HEK293T (cell line): ENCODE measurements at places on chromosomes 3 and 15.

GRCh38 chr3:139354661-139355060 is 10.8 kb downstream of the MRPS22 start:
- DNase-seq: no peak

DNA sequence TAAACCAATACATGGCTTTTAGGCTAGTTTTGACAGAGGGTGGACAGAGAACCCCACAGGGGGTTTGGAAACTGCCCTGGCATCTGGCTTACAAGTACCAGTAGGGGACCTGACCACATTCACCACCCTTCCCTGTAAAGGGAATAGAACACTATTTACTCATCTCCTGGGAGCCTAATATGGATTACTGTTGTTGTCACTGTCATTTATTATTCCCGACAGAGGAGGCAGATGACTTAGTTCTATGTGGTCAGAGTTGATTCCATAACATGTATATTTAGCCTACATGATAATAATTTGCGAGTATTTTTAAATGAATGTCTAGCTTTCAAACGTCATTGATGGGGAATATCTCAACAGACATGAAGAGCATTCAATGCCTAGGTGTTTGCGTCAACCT is 15.9 kb downstream of the ZBTB38 start:
- DNase-seq: no peak

- peak; percentile 21 for DNase-seq
Observed at GRCh38 chr15:31325595-31326155, 960 bp upstream of the KLF13 start.

GRCh38 chr3:106371221-106371970 is 502.6 kb upstream of the CBLB start:
- no peak for DNase-seq

DNA sequence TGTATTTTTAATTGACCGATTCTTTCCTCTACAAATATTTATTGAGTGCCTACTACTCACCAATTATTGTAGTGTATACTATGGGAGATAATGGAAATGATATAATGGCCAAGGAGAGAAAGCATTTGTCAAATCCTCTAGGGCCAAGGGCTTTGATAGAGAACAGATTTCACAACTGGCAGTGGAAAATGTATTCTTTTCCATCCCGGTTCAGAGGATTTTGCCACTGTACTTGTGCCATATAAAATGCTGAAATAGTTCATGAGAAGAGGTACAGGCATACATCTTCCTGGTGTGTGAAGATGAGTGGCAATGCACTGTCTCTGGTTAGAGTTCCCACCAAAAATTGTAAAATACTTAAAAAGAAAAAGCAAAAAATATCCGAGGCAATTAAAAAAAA is 451.6 kb upstream of the TPRG1 start:
- DNase-seq: no peak

DNA sequence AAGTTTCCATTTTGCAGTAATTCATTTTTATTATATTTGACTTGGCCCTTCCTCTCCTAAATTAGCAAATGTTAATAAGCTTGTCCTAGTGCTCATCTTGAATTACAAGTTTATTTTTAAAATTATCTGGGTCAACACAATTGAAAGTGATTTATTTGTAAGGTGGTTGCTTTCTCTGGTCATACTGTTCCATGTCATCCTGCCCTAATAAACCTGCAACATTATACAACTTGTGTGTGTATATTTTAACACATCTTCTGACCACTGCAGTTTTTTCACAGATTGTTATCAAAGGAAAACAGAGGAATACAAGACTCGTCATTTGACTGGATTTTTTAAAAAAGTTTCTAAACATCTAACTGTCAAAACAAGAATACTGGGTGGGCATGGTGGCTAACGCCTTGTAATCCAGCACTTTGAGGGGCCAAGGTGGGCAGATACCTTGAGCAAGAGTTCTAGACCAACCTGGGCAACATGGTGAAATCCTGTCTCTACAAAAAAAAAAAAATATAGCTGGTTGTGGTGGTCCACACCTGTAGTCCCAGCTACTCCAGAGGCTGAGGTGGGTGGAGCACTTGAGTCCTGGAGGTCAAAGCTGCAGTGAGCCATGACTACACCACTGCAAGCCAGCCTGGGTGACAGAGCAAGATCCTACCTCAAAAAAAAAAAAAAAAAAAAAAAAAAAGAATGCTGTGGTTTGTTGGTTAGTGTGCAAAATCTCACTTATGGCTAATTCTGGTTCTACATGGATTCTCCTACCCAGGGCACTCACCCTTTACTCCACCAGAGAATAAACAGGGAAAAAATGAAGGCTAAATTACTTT is 5.0 kb upstream of the LRRFIP2 start:
- DNase-seq: no peak

DNA sequence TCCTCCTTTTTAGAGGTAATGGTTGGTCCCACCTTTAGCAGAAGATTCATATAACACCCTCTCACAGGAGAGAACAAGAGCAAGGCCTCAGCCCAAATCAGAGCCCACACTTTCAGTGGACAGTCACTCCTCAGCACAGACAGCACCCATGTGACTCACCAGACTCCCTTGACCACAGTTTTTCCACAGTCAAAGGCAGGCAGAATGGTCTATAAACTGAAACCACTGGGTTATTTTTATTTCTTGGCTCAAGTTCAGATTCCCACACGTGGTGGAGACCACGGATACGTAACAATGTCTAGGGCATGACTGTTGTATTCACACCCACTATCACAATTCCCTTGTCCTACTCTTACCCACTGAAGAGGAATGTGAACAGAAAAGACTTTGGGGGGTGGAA is 237.8 kb upstream of the UBE2E1 start:
- DNase-seq: no peak

GRCh38 chr3:189724356-189724755 is 93.2 kb downstream of the TP63 start:
- no peak for DNase-seq

GRCh38 chr3:138186803-138187295 is 252 bp upstream of the ARMC8 start:
- peak; percentile 96 for DNase-seq

- DNase-seq: peak; percentile 7
Observed at GRCh38 chr3:8629151-8630021, 15.2 kb downstream of the SSUH2 start.

- DNase-seq: no peak
Observed at GRCh38 chr15:74855857-74856256, 12.9 kb upstream of the ULK3 start.

DNA sequence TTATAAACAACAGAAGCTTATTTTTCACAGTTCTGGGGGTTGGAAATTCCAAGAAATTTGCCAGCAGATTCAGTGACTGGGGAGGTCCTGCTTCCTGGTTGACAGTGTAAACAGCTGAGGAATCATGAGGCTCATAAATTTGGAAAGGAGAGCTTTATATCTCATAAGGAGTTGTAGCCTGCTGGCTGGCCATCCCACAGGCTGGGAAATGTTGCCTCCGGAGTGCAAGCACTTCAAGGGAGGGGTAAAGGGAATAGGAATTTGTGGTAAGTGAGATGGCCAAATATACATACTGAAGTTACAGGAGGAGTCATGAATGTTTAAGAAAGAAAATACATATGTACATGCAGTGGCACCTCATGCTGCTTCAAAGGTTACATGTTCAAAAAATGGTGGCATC is 217.2 kb upstream of the CBLB start:
- DNase-seq: no peak

DNA sequence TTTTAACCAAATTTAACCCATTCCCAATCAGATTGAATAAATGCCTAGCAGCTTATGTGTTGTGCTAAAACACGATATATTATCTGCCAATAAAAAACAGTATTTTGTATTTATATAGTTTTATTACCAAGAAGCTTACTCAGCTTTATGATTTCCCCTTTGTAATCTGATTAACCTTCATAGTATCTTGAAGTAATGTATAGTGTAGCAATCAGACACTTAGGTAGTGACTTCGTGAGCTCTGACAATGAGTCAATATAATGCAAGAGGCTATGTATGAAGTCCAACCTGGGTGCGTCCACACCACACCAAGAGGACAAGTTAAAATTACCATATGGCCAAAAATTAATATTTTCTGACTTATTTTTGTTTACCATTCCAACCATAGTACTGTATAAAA is 2.1 kb upstream of the CNBP start:
- DNase-seq: no peak

GRCh38 chr15:76529911-76530310 is 193.3 kb downstream of the ISL2 start:
- DNase-seq: no peak

GRCh38 chr15:100913961-100914360 is 5.2 kb upstream of the LRRK1 start:
- DNase-seq: no peak

DNA sequence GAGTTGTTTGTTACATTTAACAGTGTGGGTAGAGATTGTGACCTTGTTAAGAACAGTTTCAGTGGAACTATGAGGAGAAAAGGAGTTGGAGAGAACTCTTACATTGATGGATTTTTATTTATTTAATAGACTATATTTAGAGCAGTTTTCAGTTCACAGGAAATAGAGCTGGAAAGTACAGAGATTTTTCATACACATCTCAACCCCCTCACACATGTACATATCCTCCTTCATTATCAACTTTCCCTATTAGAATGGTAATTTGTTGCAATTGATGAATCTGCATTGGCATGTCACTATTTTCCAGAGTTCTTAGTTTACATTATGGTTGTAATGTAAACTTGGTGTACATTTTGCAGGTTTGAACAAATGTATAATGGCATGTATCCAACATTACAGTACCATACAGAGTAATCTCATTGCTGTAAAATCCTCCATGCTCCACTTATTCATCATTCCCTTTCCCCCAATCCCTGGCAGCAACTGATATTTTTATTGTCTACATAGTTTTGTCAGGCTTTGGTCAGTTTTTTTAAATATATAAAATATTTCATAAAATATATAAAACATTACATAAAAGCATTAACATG is 756.6 kb upstream of the DPPA4 start:
- no peak for DNase-seq

DNA sequence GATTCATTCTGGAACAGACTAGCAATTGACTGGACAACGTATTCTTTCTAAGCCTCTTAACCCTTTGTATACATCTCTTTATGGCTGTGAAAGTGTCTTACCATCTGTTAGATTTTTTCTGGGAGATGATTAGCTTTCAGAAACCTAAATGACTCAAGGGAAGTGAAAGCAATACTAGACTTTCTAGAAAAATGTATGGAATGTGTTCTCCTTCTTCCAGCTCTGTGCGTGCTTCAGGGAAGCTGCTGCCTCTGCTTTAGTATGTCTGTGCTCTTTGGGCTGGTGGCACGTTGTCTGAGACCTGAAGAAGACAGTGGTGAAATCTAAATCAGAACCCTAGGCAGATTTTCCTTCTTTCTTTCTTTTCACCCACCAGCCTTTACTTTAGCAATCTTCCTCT is 89.5 kb downstream of the ITPR1 start:
- DNase-seq: no peak

DNA sequence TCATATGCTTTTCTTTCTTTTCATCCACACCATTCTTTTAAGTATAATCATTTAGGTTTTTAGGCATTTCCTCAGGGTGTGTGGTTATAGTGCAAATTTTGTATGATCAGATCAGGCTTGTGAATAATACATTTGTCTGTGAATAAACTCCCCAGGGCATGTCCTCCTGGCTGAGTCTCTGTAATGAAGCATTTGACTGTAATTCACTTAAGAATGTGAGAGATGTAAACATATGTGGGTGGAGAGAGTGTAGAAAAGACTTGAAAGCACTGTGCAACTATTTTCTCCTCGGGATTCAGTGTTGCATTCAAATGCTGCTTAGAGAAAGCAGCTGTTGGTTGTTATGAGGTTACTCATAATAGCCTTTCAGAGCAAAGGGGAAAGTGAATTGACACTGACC is 996.5 kb downstream of the TUSC7 start:
- no peak for DNase-seq

DNA sequence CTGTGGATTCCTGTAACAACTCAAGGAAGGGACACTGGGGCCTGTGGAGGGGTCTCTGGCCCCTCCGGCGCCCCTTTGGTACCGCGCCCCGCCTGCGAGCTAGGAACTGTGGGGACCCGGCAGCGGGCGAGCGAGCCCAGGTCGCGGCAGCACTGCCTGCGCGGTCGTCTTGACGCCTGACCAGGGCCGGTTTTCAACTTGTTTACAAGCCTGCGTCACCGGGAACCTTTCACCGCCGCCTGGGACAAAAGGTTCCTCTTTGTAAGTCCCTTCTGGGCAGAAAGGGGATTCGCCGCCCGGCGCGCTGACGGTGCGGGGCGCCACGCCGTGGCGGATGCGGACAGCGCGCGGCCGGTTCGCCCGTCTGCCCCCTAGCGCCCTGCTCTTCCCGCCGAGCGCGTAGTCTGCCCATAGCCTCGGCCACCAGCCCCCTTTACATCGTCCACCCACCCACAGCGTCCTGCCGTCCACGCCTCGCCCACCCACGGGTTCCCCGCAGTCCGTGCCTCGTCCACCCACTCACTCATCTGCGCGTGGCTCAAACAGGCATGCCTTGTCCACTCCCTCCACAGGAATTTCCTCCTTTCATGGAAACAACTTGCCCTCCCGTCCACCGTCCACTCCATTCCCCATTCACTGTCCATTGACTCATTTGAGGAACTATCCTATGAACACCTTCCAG is 5.5 kb upstream of the CFAP100 start:
- DNase-seq: peak; percentile 85

- DNase-seq: no peak
Observed at GRCh38 chr15:37109872-37110572, 9.7 kb upstream of the MEIS2 start.

- no peak for DNase-seq
Observed at GRCh38 chr3:186577521-186577920, 7.0 kb downstream of the DNAJB11 start.

GRCh38 chr3:128499724-128500275 is 6.8 kb upstream of the GATA2 start:
- no peak for DNase-seq

DNA sequence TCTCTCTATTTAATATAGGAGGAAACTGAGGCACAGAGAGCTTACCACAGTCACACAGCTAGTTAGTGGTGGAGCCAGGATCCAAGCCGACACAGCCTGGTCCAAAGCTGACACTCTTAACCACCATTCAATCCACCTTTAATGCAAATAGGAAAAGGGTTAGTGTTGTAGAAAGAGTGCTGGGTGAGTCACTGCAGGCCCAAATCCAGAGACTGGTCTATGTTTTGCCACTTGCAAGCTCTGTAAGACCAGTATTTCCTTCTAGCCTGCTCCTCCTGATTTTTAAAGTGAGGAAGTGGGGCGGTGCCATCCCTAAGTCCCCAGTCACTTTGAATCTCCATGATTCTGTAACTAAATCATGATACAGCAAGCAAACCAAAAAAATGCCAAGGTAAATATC is 111.0 kb downstream of the MECOM start:
- DNase-seq: no peak

DNA sequence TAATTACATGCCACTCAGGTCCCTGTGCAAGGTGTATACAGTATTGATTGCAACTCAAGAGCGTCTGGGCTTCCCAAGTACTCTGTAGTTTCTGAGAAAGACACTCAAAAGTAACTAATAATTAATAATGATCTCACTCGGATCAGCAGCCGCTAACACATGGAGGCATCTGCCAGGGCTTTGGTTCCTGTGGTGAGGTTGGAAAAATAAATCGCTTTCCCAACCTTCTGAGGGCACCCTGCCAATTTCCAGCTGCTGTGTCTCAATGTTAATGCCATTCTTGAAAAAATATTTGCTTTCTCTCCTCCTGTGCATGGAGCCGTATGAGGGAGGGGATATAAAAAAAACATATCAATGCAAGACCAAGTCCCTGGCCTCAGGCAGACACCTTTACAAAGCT is 116.5 kb upstream of the SLC2A2 start:
- no peak for DNase-seq
